ENCODE measurements at places on chromosomes 3 and 15.
A peak's percentile ranks its signal among the peaks of the same experiment; 100 is the strongest.

GRCh38 chr3:189460511-189460910 lies 170.7 kb upstream of the TP63 start:
- no peak for DNase-seq

GRCh38 chr3:56154297-56154696 lies 314.0 kb downstream of the ERC2 start:
- DNase-seq: peak; percentile 15

GRCh38 chr3:69494185-69494584 lies 108.3 kb upstream of the FRMD4B start:
- no peak for DNase-seq

DNA sequence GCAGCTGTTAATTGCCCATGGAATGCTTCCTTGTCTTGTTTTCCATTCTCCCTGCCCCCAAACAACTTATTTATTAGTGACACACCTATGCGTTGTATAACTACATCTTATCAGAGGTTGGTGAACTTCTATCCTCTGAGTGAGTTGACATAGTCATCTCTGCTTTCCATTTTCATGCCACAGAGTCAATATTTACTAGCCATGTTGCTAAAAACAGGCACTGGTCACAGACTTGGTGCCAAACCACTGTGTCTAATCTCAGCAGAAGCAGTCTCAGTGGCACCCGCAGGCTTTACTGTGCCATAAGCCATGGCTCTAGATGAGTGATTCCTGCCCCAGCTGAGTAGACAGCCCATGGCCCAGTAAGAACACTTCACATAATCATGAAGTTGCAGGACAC lies 26.5 kb downstream of the DAPK2 start:
- DNase-seq: peak; percentile 64

DNA sequence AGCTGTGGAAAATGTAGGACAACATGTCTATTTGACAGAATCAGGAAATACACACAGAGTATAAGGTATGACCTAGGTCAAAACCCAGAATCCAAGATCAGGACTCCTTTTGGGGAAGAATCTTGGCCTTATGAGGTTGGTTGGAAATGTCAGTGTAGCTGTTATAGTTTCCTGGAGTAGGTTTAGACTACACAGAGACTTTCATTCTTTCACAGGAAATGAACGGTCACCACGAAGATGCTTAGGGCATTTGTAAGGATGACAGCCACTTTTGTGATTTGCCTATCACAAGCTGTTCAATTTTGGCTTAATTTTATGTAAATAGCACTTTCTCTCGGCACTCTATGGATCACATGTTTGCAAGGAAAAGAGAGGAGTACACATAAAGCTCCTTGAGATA lies 18.6 kb upstream of the ZBTB20 start:
- no peak for DNase-seq

DNA sequence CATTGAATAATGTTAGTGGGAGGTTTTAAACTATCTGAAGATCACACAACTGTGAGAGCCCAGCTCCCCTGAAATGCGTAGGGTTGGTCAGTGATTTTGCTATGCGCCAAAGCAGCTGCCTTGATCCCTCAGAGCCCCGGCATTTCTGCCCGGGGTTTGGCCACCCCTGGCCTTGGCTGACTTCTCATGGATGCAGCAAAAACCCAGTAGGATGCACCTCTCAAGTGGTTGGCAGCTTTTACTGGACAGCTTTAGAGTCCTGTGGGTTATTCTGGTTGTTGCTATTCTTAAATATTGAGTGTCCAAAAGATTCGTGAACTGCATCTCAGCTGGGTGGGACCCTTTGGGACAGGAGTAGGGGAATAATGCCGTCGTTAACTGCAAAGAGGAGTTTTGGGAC lies 291.7 kb upstream of the CTDSPL start:
- no peak for DNase-seq

- peak; percentile 49 for DNase-seq
Measured at GRCh38 chr15:77031376-77032050, 36.6 kb downstream of the PSTPIP1 start.

DNA sequence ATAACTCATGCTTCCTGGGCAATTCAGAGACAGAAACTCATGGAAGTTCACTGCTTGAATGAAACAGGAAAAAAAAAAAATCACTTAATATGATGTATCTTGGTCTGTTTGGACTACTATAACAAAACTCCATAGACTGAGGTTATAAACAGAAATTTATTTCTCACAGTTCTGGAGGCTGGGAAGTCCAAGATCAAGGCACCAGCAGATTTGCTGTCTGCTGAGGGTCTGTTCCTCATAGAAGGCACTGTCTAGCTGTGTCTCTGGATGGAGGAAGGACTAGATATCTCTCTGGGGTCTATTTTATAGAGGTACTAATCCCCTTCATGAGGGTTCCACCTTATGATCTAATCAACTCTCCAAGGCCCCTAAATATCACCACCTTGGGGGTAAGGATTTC lies 119.3 kb downstream of the IGF2BP2 start:
- no peak for DNase-seq

GRCh38 chr3:74562558-74563269 lies 51.7 kb downstream of the CNTN3 start:
- DNase-seq: no peak

DNA sequence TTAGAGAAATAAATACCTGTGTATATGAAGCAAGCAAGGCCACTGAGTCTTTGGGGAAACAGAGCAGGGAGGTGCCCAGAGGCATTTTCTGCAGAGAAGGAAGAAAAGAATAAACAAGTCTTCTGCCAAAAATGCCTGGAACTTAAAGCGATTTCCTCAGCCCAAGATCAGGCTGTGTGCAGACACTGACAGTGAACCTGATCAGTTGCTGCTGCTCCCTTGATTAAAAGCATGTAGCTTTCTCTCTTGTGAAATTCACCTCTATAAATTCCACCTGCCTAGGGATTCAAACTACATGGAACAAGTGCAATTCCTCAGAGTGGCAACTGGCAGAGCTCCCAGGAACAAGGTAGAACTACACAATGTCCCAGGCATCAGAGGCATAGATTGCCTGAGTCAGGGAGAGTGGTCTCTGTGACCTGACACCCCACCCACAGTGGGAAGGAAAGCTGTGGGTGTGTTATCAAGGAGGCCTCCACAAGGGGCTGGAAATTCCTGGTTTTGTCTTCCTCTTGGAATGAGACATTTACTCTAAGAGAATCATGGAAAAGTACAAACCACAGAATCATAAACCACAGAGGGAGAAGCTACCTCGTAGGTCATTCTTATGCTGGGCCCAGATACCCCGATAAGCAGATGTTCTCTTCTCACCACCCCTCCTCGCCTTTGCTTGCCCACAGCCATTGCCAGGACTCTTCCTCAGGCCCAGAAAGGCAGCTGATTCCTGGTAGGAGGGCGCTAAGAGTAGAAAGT lies 1.8 kb upstream of the ZBTB38 start:
- peak; percentile 49 for DNase-seq

DNA sequence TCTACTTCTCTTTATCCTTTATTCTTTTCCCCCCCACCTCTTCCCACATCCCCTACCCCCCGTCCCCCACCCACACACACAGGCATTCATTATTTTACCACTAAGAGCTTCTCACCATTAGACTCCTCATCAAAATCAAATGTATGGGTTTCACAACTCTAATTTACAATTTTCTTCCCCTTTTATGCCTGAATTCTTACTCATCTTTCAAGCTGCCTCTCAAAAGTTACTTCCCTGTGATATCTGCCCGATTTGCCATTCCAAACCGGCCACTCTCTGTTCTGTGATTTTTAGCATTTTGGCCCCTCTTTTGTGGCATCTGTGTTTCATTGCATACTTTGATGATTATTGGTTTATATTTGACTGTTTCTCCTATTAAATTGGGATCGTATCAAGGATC lies 42.2 kb downstream of the SLC9A9 start:
- DNase-seq: no peak

DNA sequence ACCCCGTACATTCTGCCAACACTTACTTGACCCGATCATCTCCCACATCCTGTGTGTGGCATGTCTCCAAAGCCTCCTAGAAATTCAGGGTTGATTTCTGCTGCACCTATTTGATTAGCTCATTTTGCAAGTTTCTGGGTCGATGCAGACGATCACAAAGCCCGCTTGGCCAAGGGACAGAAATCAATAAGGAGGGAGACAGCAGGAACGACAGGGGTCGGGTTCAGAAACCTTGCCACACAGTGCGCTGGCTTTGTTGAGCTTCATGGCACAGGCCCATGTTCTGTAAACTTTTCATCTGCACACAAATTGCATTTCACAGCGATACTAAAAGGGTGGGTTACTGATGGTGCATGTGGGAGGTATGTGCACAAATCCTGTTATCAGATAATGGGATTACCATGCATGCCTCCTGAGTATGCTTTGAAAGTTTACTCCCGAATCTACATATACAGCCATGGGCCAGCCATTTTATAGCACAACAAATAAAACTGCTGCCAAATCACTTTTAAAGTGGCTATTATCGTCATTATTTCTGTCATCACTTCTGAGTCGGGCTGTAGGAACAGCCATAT lies 95.9 kb upstream of the ATP11B start:
- no peak for DNase-seq

GRCh38 chr15:31867536-31868442 lies 162.5 kb upstream of the CHRNA7 start:
- peak; percentile 20 for DNase-seq

DNA sequence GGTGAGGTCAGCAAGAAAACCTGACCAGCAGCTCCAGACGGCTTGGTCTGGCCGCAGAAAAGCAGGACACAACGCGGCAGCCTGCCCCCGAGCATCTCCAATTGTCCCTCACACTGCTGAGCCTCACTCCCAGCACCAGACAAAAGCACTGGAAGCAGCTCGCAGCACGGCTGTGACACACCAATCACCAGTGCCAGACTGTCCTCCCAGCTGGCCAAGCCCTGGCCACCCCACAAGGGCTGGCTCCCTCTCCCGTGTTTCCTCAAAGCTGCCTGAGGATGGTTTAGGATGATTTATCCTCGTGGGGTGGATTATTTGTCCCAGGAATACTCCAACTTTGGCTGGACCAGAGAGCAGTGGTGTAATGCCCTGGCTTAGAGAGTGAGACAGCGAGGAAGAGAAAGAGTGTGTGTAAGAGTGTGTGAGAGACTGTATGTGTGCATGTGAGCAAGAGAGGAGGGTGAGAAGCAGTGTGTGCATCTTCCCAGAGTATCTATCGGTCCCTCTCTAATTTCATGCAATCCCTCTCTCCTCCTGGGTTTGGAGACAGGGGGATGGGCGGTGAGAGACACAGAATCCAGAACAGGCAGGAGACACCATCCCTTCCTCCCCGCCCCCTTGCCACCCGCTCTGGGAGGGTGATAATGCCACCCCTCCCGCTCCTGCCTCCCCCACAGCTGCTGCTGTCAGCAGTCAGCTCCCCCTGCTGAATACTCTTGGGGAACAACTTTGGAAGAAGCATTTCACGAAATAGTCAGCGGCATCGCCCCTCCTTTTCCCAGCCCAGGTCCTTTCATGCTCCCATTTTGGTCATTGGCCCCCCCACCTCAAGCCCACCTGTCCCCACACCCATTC lies 34.2 kb downstream of the SEMA5B start:
- DNase-seq: no peak

DNA sequence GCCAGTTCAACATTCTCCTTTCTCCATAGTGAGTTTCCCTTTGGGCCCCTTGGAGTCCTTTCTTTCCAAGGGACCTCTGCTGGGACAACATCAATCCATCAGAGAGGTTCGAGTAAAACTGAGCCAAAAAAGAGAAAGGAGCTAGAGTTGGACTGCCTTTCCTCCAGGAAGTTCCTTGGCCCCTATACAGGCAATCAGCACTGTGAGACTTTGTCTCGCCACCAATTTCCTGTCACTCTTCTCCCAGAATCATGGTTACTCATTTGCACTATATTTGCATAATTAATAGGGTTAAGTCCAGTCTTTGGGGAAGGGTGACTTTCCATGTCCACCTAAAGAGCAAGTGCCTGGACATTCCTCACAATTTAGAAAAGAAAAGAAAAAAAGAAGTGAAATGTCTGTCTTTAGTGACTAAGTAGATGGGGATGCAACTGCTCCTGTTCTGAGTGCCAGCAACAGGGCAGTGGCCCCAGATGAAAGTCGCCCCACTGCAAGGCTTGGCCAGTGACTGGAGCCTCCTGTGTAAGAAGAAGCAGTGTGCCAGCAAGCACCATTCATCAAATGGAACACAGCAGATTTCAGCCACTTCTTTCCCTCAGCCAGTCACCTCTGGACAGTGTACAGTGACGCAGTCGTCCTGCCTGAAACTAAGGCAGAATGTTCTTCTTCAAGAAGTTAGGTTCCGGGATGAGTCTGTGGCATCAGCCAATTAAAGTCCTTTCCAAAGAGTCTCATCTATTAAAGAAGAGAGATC lies 91.6 kb downstream of the FSIP1 start:
- DNase-seq: no peak

DNA sequence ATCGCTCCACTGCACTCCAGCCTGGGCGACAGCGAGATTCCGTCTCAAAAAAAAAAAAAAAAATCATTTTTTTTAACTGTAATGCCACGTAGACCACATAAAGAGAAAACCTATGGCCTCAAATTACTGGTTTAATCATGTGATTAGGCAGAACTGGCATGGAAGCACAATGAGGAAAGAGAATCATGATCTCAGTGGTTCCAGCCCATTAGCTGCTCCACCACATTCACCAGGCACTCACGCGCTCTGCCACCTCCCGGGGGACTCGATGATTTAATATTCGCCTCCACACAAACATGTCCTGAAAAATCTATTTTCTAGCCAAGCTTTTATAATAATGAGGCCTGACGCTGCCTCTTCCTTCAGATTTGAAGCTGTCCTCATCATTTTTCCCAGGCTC lies 204.7 kb downstream of the TBL1XR1 start:
- DNase-seq: no peak

GRCh38 chr15:44734839-44735481 lies 1.4 kb upstream of the TRIM69 start:
- DNase-seq: no peak

- DNase-seq: peak; percentile 81
Measured at GRCh38 chr3:149393345-149394160, 16.1 kb upstream of the TM4SF1 start.

DNA sequence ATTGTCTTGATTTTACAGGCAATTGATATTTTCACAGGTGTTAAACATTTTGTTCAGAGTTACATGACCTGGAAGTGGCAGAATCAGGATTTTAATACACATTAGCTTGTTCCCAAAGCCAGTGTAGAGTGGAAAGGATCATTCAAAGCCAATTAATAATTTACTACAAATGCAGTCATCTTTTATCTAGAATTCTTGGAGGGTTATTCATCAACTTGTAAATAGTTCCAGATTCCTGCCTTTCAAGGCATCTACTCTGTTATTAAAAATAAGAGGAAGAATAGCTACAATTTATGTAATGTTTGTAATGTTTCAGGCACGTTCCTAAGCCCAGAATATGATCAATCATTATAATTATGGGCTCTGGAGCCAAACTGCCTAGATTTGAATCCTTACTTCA lies 358.5 kb downstream of the ZNF385D start:
- DNase-seq: no peak

- no peak for DNase-seq
Measured at GRCh38 chr15:76310475-76311099, 682 bp downstream of the ETFA start.

DNA sequence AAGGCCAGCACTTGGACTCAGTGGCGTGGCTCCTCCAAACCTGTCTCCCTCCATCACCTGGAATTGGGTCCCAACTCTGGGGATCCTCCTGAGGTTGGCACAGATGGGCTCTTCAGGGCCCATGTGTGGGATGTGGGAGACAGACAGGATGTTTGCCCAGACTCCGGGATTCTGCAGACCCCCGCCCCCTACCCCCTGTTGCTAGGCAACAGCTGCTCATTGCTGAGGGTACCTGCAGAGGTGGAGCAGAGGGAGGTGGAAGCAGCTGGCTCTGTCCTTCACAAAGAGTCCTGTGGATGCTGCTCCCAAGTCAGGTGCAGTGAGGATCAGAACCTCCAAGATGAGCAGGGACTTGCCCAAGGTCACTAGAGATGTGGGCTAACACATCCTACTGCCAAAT lies 40.0 kb upstream of the SLC6A1 start:
- no peak for DNase-seq

- DNase-seq: no peak
Measured at GRCh38 chr3:181719991-181720680, 8.4 kb downstream of the SOX2 start.

All from HepG2 (cell line).